ENCODE measurements at places on chromosomes 6 and 20.

GRCh38 chr20:57509665-57510237, 15.2 kb downstream of the CTCFL start:
- DNase-seq: no peak

DNA sequence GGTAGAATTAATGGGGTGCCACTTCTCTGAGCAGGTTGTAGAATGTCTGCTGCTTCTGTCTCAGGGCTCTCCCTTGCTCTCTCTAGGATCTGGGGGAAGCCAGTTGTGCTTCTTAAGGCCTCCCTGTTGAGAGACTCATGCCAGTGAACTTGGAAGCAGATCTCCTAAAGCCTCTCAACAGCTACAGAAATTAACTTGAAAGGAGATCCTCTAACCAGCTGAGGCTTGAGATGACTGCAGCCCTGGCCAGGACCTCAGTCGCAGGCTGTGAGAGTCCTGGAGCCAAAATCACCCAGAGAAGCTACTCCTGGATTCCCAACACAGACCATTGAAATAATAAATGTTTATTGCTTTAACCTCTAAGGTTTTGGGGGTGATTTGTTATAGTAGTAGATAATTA, 180.2 kb upstream of the MARCKS start:
- no peak for DNase-seq

DNA sequence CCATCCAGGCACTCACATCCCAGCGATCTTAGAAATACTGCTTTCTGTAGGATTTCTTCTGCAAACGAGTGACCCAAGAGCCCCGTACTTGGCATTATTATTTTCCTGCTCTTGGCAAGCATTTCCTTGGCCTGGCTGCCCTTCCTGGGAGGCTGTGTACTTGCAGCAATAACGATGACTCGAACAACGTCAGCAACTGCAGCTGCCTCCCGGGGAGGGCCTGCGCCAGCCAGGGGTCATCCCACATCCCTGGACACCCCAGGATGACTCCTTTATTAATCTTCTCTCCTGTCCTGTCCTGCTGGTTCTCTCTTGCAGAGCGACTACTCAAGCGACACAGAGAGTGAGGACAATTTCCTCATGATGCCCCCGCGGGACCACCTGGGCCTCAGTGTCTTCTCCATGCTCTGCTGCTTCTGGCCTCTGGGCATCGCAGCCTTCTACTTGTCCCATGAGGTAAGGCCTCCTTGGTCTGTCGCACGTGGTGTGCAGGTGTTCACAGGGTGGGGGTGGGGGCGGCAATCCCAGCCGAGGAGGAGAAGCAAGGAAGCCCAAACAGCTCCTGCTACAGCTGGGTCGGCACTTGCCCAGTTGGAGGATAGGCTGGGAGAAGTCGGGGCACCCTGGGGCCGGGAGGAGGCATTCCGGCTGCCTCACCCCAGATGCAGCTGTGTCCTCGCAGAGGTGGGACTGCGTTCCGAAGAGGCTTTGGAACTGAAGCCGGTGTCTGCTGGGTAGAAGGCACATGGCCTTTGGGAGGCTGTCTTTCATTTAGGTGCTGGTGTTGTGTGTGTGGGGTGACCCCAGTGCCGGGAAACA, 115.3 kb downstream of the SYNDIG1 start:
- no peak for DNase-seq

DNA sequence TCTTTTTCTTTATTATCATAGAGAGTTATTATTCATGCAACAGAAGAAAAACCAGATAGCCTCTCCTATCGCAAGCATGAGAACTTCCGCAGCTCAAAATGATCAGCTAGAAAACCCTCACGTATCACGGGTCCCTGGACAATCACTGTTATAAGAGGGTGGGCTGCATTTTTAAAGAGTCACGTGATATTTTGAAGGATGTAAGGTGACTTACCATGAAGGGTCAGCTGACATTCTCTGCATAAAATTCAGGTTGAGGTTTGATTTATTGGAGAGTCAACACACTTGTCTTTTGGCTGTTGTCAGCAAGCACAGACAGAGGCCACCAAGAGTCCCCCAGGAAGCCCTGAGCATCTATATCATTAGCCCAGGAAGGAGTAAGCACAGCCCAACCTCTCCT, 39.5 kb downstream of the ID4 start:
- no peak for DNase-seq

DNA sequence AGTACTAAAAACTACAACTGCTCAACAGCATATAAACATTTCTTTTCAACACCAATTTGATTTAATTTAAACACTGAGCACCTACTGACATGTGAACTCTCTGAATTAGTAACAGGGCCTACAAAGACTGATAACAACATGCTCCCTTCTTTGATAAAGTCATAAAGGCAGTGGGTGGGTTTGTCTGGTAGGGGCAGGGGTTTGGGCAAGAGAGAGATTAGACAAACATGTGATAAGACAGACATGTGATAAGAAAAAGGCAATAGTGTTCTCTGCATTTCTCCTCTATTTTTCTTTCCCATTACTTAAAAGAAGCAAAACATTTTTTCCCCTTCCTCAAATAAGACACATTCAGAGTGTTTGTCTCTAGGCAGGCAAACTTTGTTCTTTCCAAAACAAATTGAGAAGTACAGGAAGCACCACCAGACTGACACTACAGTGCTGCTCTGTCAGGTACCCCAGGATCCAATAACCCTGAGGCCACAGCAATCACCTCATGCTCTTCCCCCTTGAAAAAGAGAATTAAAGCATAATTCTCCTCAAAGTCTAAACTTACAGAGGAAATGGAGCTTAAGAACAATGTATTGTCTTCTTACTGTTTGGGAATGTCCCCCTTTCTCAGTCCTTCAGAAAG, 11.9 kb downstream of the C6orf52 start:
- DNase-seq: no peak

GRCh38 chr6:147226163-147226724, 22.0 kb downstream of the STXBP5 start:
- DNase-seq: no peak

DNA sequence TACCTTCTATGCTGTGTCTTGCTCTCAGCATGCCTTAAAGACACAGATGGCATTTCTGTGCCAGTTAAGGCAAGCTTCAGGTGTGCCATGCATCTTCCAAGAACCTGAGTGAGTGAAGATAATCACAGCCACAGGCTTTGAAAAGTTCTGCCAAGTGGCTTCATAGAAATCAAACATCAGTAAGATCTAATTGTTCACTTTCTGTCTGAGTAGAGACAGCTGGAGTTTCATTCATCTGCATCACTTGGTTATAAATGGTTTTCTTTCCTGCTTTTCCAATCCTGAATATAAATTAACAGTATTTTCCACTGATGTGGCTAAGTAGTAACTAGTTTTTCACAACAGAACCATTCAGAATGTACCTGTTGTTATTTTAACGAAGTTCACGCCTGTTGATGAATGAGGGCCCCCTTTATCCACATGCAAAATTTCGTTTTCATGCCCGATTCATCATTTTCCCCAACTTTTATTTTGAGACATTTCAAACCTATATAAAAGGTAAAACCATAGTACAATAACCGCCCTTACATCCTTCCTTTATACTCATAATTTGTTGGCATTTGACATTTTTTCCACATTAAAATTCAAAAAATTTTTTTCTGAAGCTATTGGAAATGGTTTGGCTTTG, 38.6 kb upstream of the KCNG1 start:
- DNase-seq: no peak
